ENCODE measurements at places on chromosomes 5 and 9. TPM values are rescaled to one million over a fixed set of nuclear protein-coding genes. Genes with fewer than 3 reads are reported as not detected.

The SLC25A2 gene
- total RNA-seq: not detected

DNA sequence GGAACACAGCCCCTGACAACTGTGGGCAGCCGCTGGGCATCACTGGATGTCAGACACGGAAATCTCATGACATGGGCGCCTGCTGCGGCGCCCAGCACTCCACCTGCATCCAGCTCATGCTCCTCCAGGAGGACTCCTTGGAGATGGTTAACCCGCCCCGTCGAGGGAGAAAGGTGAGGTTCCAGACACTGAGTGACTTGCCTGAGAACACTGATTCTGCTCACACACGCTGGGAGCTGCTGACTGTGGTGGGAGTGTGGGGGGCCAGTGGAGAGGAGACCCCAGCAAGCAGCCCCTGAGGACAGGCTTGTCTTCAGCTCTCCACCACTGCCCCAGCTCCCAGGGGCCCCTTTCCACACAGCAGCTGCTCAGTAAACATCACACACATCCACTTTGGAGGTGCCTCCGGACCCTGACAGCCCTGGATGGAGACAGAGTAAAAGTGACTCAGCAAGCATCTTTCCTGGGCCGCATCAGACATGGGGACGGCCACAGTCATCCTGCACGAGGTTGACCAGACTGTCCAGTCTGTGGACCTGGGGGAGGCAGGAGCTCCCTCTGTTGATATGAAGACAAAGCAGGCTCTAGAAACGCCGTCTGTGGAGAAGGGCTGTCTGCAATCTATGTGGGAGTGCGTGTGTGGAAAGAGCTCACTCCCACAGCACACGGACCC, 283.7 kb upstream of the IRX4 start:
- peaks cover 6% of the 10 kb centered on the region for H3K36me3 ChIP-seq
- peaks cover 5% of the 10 kb centered on the region for H3K27me3 ChIP-seq
- no peak overlapping the region for H3K27ac ChIP-seq

The PGM5 gene
- total RNA-seq: 0.11 TPM

- no peaks in the 10 kb centered on the region for H3K27me3 ChIP-seq
- H3K4me1 ChIP-seq: peaks cover 35% of the 10 kb centered on the region
- peaks cover 9% of the 10 kb centered on the region for H3K36me3 ChIP-seq
- H3K27ac ChIP-seq: no peak overlapping the region
- no peak overlapping the region for H3K4me3 ChIP-seq
- DNase-seq: no peak
Measured at GRCh38 chr9:32523910-32524309, 2.1 kb downstream of the RIGI start.

GRCh38 chr5:147989994-147990393, 73.8 kb upstream of the SPINK5 start:
- no peaks in the 10 kb centered on the region for H3K4me1 ChIP-seq
- DNase-seq: no peak
- H3K4me3 ChIP-seq: no peak overlapping the region

The ARHGEF28 gene
- 7.4 TPM for total RNA-seq

GRCh38 chr9:131318231-131319085, 28.9 kb downstream of the PLPP7 start:
- H3K36me3 ChIP-seq: no peaks in the 10 kb centered on the region
- DNase-seq: no peak
- H3K27me3 ChIP-seq: peaks cover 3% of the 10 kb centered on the region
- H3K4me1 ChIP-seq: peaks cover 8% of the 10 kb centered on the region

DNA sequence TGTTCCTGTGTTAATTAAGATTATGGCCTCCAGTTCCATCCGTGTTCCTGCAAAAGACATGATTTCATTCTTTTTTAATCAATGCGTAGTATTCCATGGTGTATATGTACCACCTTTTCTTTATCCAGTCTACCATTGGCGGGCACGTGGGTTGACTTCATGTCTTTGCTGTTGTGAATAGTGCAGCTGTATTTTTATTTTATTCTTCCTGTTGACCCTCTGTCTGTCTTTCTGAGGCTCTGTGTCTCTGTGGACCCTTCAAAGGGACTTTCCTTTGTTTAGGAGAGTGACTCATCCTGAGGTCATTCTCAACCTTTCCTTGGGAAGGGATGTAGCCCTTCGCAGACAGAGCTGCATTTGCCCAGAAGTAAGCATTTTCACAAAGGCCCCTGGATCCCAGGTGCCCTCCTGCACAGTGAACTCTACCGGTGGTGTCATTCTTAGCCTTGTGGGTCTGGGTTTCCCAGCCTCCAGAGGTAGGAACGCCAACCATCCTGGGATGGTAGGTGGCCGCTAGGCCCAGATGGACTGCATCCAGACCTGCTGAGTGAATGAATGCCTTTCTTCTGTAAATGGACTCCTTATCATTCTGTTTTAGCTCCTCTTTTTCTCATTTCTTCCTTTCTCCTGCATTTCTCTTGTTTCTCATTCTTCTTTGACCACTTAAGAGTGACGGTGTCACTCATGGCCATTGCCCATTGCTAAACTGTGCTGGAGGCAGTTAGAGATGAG, 22.4 kb downstream of the TRIO start:
- H3K27me3 ChIP-seq: peaks cover 3% of the 10 kb centered on the region
- peaks cover 100% of the 10 kb centered on the region for H3K4me1 ChIP-seq
- peak overlapping the region; percentile 84 for H3K27ac ChIP-seq
- peak; percentile 48 for DNase-seq
- peak overlapping the region; percentile 37 for H3K4me3 ChIP-seq

GRCh38 chr5:113574417-113574816, 60.9 kb downstream of the YTHDC2 start:
- H3K36me3 ChIP-seq: peaks cover 52% of the 10 kb centered on the region
- 0 out of 2 replicates have a peak, but pooled peaks cover under 1% of the 10 kb centered on the region for H3K27me3 ChIP-seq
- peak overlapping the region; percentile 40 for H3K27ac ChIP-seq

The CDH9 gene
- total RNA-seq: not detected

The PDLIM4 gene
- total RNA-seq: 3.4 TPM

GRCh38 chr5:157283434-157283833, 17.5 kb downstream of the CYFIP2 start:
- no peak for DNase-seq
- no peak overlapping the region for H3K4me3 ChIP-seq
- H3K4me1 ChIP-seq: peaks cover 22% of the 10 kb centered on the region

DNA sequence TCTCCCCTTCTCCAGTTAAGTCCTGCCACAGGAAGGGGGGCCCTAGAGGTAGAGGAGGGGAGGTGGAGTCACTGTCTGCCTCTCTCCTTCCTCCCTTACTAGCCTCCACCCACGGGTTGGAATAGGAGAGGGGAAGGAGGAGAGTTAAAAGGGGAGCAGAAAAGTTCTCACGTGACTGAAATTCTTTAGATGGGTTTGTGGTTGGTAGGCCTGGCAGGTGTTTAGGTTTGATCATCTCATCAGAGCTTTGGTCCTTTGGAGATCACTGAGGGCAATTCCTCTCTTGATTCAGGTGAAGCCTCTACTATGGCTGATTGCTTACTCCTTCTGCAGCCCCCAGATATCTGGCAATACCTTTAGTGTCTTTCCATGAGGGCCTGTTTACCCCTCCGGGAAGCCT, 24.9 kb upstream of the C5orf63 start:
- DNase-seq: no peak
- no peaks in the 10 kb centered on the region for H3K4me1 ChIP-seq
- H3K4me3 ChIP-seq: no peak overlapping the region
- no peaks in the 10 kb centered on the region for H3K36me3 ChIP-seq

DNA sequence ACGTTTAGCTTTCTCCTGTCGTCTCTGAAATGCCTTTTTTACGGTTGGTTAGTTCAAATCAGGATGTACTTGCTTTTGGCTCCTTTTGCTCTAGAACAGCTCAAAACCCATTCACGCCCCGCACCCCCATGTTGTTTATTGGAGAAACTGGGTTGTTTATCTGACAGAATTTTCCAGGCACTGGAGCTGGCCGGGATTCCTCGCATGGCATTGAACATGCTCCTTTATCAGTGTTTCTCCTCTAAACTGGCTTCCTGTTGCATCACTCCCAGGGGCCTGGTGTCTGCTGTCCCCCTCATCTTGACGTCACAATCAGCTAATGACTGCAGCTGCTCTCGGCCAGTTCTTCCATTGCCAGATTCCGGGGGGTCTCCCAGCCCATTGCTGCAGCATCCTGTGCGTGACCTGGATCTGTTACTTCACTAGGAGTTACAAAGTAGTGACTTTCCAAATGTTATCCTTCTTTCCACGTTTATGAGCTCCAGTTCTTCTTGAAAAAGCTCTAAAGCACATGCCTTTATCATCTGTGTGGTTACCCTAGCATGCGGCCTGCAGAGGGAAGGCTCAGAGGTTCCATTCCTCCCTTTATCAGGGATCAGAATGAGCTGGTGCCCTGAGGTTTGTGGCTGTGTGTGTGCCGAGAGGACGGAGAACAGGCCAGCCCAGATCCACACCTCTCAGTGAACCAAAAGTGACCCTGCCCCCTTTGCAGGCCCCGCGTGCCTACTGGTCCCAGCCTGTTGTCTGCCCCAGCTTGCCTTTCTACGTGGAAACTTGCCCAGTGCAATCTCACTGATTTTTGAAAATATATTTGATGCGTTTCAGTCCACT, 27.5 kb downstream of the FAM163B start:
- peaks cover 5% of the 10 kb centered on the region for H3K4me1 ChIP-seq
- no peak overlapping the region for H3K4me3 ChIP-seq
- no peaks in the 10 kb centered on the region for H3K36me3 ChIP-seq
- H3K27ac ChIP-seq: no peak overlapping the region

DNA sequence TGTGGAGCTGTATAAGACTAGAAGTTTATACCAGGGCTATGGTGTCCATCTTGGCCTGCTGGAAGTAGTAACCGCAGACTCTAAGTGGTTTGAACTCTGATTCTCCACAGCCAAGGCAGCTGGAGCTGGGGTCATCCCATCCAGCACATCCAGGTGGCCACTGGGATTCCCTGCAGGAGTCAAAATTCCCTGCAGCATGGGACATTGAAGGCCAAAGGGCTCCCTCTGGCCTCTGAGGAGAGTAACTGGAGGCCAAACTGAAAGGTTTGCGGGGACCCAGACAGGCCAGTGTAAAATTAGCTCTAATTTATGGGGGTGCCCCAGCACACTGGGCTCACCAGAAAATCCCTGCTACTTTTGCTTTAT, 12.2 kb upstream of the PRXL2C start:
- DNase-seq: no peak
- H3K27ac ChIP-seq: no peak overlapping the region
- no peaks in the 10 kb centered on the region for H3K4me1 ChIP-seq
- H3K27me3 ChIP-seq: no peaks in the 10 kb centered on the region

DNA sequence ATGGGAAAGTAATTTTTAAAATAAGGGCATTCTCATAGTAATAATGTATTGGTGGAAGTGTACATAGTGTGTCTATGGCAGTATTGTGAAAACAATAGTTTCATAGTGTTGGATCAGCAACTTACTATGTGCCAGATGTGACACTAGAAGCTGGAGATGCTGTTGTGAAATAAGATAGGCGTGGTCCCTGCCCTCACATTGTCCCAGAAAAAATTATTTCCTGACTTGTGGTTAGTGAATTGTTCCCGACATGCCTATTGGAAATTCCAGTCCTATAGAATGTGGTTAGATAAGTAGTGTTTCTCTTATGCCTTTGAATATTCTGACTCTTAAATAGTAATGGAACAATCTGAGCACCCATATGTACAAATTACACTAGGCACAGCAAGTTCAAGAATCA, 55.3 kb upstream of the MTAP start:
- H3K36me3 ChIP-seq: no peaks in the 10 kb centered on the region
- peaks cover under 1% of the 10 kb centered on the region for H3K27me3 ChIP-seq
- H3K4me1 ChIP-seq: peaks cover 28% of the 10 kb centered on the region
- no peak overlapping the region for H3K27ac ChIP-seq
- DNase-seq: no peak
